ENCODE measurements at places on chromosomes 16 and 17.

- no peak for DNase-seq
Observed at GRCh38 chr16:65102326-65102725, 19.5 kb downstream of the CDH11 start.

- DNase-seq, result no peak
Observed at GRCh38 chr16:24946155-24946554, 69.0 kb downstream of the ARHGAP17 start.

GRCh38 chr17:82358465-82359350 is at the start of gene TEX19:
TSS of gene TEX19 (plus strand) at chr17:82359247. CDS start at chr17:82362151, 2,904 bp downstream.
- no peak for DNase-seq

DNA sequence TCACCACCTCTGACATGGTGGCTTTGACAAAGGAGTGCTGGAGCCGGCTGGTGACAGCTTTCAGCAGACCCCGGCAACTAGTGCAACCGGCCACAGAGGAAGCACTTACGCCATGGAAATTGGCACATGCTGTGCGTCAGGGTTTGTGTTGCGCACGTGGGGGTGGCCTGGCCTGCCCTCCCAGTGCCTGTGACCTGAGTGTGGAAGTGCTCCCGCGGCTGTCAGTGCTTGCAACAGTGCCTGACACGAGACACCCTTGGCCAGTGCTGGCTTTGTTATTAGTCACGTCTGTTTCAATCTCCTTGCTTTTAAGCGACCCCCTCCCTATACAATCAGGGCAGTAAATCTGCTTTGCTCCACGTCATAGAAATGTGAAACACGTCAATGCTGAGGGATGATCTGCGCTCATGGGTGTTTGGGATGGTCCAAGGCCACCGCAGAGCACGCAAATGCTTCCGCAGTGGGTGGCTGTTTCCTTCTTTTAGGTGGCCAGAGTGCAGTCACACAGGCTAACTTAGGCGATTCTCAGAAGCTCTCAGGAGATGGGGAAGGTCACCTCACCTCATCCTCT is 64.3 kb downstream of the PGS1 start:
- no peak for DNase-seq

DNA sequence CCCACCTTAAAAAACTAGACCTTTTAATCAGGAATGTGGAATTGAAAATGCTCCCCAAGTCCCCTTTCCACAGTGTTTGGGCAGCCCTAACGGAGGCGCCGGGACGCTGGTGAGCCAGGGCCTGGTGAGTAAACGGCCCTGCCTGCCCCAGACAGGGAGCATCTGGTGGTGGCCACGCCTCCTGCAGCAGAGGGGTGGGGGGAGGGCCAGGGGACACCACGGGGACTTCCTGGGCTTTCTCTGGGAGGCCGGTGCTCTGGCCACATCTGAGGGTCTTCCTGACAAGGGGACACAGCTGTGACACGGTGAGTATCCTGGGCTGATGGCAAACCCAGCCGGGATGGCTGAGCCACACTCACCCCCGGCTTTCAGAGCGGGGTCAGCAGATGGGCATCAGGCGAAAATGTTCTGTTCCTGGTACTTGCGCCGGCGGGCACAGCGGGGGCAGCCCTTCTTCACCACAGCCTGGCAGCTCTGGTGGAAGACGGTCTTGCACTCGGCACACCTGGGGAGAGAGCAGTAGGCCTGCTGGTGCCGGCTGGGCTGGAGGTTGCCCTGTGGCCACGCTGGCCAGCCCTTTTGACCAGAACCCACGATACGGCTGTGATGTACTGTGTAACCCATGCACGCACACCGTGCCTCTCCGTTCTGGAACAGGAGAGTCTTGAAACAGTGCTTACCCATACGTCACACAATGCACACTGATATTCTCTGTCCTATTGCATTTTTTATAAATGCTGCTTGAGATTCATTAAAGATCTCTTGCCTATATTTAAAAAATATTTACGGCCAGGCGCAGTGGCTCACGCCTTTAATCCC is 5.0 kb upstream of the ARHGAP27 start:
- DNase-seq, result no peak

DNA sequence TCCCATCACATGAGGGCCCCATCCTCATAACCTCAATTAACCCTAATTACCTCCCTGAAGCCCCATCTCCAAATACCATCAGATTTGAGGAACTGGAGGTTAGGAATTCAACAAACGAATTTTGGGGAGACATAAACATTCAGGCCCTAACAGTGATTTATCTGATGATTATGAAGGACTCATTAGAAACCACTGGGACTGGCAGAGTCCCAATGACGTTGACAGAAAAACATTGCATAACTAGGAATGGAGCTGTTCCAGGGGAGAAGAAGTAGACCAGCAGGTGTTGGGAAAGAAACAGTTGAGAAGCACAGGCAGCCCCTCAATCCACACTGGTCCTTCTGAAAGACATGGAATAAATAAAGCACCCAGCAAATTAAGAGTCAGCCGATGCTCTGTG is 282.0 kb downstream of the MAP2K4 start:
- no peak for DNase-seq

GRCh38 chr17:45341533-45342158 is 24.8 kb upstream of the MAP3K14 start:
- DNase-seq, result no peak

DNA sequence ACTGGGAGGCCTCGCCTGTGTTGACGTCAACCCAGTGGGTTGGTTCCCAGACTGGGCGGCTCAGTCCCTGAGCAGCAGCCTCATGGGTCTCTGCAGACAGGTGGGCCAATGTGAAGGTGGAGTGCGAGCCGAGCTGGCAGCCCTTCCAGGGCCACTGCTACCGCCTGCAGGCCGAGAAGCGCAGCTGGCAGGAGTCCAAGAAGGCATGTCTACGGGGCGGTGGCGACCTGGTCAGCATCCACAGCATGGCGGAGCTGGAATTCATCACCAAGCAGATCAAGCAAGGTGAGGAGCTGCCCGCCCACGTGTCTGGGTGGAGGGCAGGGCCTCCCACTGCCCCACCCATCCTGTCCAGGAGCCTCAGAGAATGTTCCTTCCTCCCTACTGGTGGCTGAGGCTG is 44.1 kb downstream of the MRC2 start:
- DNase-seq, result no peak

DNA sequence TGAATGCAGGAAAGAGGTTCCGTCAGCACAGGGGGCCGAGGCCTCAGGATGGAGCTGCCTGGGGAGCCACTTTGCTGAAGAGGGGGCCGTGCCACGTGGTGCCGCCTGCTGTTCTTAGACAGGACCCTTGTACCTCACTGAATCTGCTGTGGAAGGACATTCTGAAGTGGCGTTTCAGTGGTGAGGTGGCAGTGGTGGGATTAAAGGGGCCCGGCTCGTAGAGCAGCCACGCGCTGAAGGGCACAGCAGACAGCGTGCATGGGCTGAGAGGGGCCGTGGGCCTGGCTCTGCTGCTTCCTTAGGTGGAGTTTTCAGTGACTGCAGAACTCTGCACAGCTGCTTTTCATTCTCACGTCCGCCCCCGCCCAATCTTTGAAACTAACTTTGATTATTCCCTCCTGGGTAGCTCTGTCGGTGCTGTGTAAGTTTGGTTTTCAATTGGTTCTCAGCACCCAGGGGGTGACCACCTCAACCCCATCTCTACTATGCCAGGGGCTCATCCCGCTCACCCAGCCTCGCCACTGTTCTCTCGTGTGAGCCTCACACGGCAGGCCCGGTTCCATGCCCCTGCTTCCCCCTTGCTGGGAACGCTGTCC is 70.3 kb downstream of the SEC14L1 start:
- DNase-seq, result no peak

GRCh38 chr17:80082403-80083135 is 18.8 kb upstream of the GAA start:
- peak; percentile 22 for DNase-seq

- DNase-seq, result no peak
Observed at GRCh38 chr17:39659279-39660010, 5.7 kb upstream of the TCAP start.

GRCh38 chr16:53191413-53191812 is 136.6 kb downstream of the CHD9 start:
- DNase-seq, result no peak

- no peak for DNase-seq
Observed at GRCh38 chr16:48081656-48082055, 74.1 kb downstream of the ABCC12 start.

- DNase-seq, result no peak
Observed at GRCh38 chr17:6184508-6184907, 114.3 kb downstream of the WSCD1 start.

Data from stimulated activated CD8-positive, alpha-beta memory T cell treated with anti-CD3 and anti-CD28 coated beads, Interleukin-2, amount 100 ng/mL, for 1 hour (primary cell).